ENCODE measurements at places on chromosomes 13 and 19.
A peak's percentile ranks its signal among the peaks of the same experiment; 100 is the strongest.

DNA sequence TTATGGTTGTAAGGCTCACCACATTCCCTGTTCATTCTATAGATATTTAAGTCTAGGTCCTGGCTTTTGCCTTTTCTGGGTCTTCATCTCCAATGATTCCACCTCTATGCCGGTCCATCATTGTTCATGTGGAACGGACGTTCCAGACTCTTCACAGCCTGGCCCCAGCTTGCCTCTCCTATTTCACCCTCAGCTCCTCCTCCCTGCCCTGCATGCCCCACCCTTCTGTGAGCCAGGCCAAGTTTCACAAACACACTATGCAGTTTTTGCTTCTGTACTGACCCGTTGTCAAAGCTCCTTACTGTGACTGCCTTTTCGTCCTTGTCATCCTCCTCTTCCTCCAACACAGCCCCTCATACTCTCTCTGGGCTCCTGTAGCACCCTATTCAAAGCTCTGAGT, 31.3 kb downstream of the TEX26 start:
- no peak for DNase-seq

GRCh38 chr13:113989585-113990300, 15.9 kb upstream of the C13orf46 start:
- no peak for DNase-seq

DNA sequence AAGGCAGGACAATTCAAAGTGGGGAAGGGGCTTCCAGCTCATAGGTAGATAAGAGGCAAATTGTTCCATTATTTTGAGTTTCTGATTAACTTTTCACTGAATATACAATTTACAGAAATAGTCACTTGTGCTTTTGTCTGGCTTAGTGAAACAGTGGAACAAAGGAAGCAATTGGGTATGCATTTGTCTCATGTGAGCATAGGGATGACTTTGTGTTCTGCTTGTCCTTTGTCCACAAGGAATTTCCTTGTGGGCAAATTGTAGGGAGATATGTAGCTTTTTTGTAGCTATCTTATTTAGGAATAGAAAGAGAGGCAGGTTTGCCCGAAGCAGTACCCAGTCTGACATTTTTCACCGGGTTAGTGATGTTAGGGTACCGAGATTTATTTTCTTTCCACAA, 1224.8 kb downstream of the SLITRK1 start:
- DNase-seq = no peak

GRCh38 chr19:31541396-31541795, 192.2 kb upstream of the TSHZ3 start:
- DNase-seq = no peak

DNA sequence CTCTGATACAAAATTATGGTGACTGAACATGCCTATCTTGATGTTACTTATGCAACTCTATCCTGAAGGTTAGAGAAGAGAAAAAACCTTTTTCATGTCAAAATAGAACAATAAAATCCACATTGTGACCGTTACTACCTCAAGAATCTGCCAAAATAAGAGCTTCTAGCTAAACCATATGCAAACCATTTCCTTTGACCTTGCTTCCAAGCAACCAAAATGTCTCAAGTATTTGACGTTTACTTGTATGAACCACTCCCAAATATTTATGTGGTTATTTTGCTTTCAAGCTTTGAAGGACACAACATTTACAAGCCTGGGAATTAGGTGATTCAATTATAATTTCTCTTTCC, 13.9 kb downstream of the FOXO1 start:
- DNase-seq = no peak

- DNase-seq = no peak
These were observed 17.8 kb downstream of the CPB2 start for GRCh38 chr13:46086985-46087384.

DNA sequence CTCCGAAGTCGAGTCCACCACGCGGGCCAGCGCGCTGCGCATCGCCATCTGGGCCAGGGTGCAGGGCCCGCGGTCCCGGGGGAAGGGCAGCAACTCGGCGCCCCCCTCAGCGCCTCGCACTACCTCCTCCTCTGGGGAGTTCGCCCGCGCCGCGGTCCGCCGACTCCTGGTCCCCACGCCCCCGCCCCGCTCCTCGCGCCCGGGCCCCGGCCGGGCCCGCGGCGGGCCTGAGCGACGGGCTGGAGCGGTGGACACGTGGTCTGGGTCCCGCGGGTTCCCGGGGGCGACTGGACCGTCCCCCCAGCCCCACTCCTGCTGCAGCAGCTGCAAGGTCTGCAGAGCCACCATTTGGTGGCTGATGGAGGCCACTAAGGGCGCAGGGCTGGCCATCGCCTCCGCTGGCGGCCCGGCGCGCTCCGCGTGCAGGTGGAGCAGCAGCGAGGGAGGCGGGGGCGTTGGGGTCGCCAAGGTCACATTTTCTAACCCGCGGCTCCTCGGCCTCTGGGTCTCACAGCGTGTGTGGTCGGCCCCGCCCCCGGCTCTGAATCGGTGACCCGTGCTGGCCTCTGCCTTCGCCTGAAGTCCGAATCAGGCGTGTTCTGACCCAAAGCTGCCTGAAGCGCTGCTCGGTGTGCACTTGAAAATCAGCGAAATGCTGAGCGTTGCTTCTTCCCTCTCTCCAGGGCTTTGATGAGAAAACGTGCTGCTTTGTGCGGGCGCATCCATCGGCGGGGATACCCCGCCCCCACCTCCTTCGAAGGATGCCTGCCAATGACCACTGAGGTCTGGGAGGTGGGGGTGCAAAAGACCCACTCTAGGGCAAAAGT, at the start of gene DLEU7:
Gene DLEU7, minus strand, starts transcription at position 436 of the 827 bp plus-strand sequence. Its CDS starts 46 bp downstream, at position 390.
- DNase-seq = no peak

- DNase-seq = no peak
These were observed 393.7 kb downstream of the GPC6 start for GRCh38 chr13:93620181-93620765.

DNA sequence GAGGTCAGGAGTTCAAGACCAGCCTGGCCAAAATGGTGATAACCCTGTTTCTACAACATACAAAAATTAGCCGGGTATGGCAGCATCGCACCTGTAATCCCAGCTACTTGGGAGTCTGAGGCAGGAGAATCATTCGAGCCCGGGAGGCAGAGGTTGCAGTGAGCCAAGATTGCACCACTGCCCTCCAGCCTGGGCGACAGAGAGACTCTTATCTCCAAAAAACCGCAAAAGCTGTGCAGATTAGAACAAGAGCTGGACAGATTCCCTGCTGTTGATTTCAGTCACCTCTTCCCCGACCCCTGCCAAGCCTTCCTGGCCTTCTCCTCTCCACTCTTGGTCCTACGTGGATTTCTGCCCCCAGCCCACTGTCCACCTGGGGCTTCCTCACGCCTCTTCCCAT, 8.3 kb downstream of the CAMSAP3 start:
- no peak for DNase-seq

GRCh38 chr19:55312621-55313512, 12.3 kb downstream of the TMEM150B start:
- no peak for DNase-seq

- no peak for DNase-seq
These were observed 177.3 kb downstream of the PCDH9 start for GRCh38 chr13:67052550-67053490.

DNA sequence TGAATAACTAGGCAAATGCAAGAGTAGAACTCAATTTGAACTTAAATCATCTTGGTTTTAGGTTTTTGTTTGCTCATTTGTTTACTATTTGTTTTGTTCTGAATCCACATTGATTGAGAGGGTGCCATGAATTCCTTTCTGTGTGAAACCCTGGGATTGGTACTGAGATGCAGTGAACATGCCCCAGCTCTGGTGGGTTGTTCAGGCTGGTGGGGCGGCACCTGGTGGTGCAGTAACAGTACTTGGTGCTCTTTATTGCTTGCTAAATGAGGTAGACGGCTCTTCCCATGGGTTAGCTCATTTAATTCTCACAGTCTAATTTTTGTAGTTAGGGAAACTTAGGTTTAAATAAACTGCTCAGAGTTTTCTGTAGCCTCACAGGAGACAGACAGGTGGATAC, 48.4 kb downstream of the WASF3 start:
- DNase-seq = no peak

- no peak for DNase-seq
These were observed 33.0 kb upstream of the ZNF808 start for GRCh38 chr19:52494518-52494917.

DNA sequence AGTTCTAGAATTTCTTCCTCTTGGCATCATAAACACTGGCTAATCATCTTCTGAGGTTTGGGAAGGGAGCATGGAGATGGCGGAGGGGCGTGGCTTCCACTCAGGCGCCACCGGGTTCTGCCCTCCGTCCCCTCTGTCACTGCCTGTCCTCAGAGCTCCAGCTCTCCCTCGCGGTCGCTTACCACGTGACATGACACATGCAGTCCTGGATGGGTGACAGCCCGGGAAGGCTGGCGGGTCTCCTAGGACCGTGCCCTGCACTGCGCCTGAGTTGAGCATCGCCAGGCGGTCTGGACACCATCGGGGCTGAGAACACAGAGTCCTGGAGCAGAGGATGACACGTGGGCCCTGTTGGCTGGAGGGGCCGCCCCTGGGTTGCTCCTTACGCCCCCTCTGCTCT, 123.3 kb downstream of the RAB20 start:
- DNase-seq = no peak

DNA sequence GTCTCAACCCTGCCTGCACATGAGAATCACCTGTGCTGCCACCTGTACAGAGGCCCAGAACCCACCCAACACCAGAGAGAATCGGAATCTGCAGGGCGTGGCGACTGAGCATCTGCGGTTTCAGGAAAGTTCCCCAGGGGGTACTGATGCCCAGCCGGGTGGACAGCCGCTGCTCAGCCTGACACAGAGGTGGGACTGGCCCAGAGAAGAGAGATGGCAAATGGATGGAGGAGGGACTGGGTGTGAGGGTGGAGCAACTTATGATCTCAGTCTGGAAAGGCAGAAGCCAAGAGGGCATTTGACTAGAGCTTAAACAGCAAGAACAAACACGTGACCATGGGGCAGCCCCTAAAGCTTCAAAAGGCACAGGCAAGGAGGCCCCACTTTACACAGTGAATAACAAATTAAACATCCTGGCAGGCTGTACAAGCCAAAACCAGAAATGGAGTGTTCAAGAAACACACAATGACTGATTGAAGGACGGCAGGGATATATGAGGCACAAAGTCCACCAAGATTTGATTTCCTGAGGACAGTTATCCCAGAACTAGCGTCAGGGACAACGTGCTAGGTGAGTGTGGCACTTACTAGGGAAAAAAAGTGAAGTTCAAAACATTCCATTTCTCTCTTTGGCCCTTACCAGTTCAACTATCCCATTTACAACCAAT, 3.1 kb downstream of the RANBP3 start:
- no peak for DNase-seq

DNA sequence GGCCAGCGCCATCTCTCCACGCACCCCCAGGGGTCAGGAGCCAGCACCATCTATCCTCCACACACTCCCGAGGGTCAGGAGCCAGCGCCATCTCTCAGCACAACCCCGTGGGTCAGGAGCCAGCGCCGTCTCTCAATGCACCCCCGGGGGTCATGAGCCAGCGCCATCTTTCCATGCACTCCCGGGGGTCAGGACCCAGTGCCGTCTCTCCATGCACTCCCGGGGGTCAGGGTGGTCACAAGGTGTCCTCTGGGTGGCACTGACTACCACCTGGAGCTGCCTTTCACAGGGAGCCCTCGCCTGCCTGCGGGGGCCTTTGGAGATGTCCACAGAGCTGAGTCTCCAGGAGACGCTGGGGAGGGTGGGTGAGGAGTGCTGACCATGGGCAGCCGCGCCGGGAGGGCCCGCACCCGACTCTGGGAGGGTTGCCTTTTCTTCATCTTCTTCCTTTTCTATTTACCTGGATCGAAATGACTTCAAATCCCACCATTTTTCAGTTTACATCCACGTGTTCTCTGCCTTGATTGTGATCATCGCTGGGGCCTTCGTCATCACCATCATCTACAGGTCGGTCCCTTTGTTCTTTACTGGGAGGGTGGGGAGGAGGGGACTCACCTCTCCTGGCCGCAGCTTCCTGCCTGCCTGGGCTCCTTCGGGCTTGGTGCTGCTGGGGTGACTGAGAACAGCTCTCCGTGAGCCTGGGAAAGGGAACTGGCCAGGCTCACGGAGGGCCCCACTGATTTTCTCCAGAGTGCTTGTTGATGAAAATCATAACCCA, 19.1 kb downstream of the TEX29 start:
- no peak for DNase-seq

DNA sequence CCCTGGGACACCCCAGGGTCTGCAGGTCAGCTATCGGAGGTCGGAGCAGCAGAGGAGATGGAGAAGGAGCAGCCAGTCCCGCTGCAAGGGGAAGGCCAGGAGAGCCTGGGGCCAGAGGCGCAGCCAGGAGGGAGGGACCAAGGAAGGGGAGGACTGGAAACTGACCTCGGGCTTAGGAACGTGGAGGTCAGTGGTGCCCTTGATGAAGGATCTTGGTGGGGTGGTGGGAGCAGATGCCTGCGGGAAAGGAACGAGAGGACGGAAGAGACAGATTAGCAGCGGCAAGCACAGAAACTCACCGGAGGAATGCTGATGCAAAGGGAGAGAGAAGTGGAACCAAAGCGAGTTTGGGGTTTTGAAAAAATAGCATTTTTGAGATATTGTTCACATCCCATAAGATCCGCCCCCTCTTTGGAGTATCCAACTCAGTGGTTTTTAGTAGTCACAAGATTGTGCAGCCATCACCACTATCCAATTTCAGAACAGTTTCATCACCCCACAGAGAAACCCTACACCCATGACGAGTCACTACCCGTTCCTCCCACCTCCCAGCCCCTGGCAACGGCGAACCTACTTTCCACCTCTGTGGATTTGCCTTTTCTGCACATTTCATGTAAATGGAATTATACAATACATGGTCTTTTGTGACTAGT, 22.1 kb downstream of the PLEKHF1 start:
- DNase-seq = peak; percentile 96

DNA sequence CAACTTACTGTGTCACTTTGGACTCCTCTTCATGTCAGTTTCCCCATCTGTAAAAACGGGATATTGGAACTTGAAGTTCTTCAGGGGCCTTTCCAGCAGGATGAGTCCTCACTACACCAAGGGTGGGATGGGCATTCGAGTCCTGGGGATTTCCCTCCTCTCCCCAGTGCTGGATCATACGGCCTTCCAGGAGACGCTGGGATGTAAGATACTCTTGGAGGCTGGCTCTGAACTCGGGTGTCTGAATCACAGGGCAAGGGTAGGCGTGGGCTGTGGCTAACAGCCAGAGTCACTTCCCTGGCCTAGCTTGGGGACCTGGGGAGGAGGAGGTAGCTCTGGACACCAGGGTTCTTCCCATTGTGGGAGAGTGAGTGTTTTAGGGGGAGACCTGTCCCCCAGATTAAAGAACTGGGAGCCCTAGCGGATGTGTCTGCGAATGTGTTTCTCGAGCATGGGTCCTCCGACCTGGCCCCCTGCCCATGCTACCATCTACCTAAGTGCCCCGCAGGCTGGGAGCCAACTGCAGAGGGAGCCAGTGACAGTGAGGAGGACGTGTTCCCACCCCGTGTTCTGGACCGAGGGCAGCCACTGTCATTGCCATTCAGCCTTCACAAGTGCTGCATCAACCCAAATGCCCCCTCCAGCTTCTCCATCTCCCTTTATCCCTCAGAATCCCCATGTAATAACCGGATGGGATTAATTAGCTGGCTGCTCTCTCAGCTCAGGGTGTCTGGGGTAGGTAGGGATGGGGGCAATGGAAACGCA, 2.4 kb upstream of the CYTH2 start:
- no peak for DNase-seq

DNA sequence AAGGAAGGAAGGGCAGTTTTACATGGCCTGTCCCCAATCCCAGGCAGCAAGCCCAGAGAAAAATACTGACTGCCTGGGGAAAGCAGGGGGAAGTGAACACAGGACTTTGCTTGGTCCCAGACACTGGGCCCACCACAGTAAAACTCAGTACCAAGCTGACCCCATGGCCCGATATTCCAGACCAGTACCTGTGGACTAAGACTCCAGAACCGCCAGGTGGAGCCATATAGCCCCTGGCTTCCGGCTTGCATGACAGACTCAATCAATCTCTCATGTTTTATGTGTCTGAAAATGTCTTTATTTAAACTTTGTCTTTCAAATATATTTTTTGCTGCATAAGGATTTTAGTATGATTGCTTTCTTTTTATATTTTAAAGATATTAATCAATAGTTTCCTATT, 767.9 kb upstream of the SLITRK6 start:
- no peak for DNase-seq

Measured in non-pigmented ciliary epithelial cell (primary cell).